ENCODE measurements at places on chromosomes 5 and 9. TPM values are rescaled to one million over a fixed set of nuclear protein-coding genes. Genes with fewer than 3 reads are reported as not detected.
A peak's percentile ranks its signal among the peaks of the same experiment; 100 is the strongest.

The IFNA2 gene
- total RNA-seq = not detected

The IFNB1 gene
- not detected for total RNA-seq

The F2RL2 gene
- total RNA-seq = 0.84 TPM

The ANKRD31 gene
- total RNA-seq = 0.17 TPM

DNA sequence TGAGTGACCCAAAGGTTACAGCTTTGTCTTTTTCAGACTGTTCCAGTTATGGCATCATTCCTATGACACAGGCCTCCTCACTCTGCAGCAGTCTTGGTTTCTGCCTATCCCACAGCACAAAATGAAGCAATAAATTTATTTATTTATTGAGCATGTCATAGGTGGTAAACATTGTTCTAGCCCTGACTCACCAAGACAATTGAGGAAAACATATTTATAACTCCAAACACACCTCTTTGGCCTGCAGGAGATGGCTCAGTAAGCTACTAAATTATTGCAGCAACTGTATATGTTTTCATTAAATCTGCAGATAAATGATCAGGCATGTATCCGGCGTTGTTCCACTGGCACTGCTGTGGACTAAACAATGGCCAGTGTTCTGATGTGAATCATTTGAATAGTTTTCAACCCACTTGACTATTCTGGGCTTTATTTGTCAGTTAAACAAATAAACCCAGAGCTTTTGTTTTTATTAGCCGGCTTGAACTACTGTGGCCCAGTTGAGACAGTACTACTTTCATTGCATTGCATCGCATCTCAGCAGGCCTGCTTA is 83.2 kb downstream of the FOXD1 start:
- no peak overlapping the region for H3K27ac ChIP-seq
- no peaks in the 10 kb centered on the region for H3K4me1 ChIP-seq
- H3K36me3 ChIP-seq = no peaks in the 10 kb centered on the region
- peaks cover 8% of the 10 kb centered on the region for H3K27me3 ChIP-seq

- DNase-seq = no peak
- H3K36me3 ChIP-seq = no peaks in the 10 kb centered on the region
- H3K4me3 ChIP-seq = no peak overlapping the region
Observed at GRCh38 chr9:133874060-133874657, 118.0 kb downstream of the VAV2 start.

GRCh38 chr5:172583931-172584511 is 57.0 kb upstream of the NEURL1B start:
- no peaks in the 10 kb centered on the region for H3K27me3 ChIP-seq
- no peaks in the 10 kb centered on the region for H3K36me3 ChIP-seq
- H3K27ac ChIP-seq = peak overlapping the region; percentile 88
- H3K4me3 ChIP-seq = no peak overlapping the region
- DNase-seq = peak; percentile 80

DNA sequence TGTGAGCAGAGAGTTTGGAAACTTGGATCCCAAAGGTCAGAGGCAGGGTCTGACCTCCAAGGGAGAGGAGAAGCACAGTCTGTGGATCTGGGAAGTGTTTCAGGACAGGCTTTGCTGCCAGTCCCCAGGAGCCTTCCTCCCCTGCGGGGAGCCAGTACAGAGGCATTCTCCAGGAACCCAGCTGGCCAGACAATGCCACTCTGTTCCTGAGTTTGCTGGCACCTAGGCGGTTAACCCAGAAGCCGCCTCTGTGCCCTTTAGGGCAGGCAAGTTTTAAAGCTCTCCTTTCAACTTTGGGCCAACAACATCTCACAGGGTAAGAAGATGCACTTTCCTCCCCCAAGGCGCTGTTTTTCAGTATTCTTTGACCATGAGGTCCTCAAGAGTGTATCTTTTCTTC is 37.0 kb upstream of the FGF1 start:
- no peaks in the 10 kb centered on the region for H3K4me1 ChIP-seq
- no peak for DNase-seq
- no peak overlapping the region for H3K27ac ChIP-seq

GRCh38 chr9:20553558-20554149 is 68.6 kb downstream of the MLLT3 start:
- peaks cover 23% of the 10 kb centered on the region for H3K4me1 ChIP-seq
- no peak overlapping the region for H3K4me3 ChIP-seq
- H3K27ac ChIP-seq = no peak overlapping the region
- H3K36me3 ChIP-seq = no peaks in the 10 kb centered on the region
- no peaks in the 10 kb centered on the region for H3K27me3 ChIP-seq
- no peak for DNase-seq

- no peak overlapping the region for H3K27ac ChIP-seq
- no peaks in the 10 kb centered on the region for H3K27me3 ChIP-seq
- peaks cover 21% of the 10 kb centered on the region for H3K36me3 ChIP-seq
- H3K4me1 ChIP-seq = no peaks in the 10 kb centered on the region
- no peak for DNase-seq
Observed at GRCh38 chr9:32487981-32488380, 38.0 kb downstream of the RIGI start.

DNA sequence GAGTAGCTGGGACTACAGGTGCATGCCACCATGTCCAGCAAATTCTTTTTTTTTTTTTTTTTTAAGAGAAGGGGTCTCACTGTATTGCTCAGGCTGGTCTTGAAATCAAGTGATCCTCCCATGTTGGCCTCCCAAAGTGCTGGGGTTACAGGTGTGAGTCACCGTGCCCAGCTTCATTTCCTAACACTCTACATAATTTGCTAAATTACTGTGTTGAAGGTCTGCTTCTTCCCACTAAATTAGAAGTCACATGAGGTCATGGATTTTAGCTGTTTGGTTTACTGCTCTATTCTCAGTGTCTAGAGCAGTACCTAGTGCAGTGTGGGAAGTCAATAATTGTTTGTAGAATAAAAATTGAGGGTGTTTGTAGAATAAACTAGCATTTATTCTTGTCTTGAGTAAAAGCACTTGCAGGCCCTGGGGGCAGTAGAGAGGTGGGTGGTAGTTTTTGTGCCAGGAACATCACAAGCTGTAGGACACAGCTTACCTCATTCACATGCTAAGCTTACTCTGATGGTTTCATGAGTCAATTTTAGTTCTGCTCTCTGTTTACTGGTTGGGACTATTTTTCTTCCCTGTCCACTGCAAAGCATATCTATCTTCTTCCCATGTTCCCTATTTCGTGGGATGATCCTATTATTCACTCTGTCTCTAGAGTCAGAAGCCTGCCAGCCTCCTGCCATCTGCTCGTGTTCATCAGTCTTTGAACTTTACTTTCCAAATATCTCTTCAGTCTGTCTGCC is 7.0 kb downstream of the TEX48 start:
- H3K4me1 ChIP-seq = no peaks in the 10 kb centered on the region
- no peaks in the 10 kb centered on the region for H3K27me3 ChIP-seq
- H3K36me3 ChIP-seq = no peaks in the 10 kb centered on the region
- no peak for DNase-seq

DNA sequence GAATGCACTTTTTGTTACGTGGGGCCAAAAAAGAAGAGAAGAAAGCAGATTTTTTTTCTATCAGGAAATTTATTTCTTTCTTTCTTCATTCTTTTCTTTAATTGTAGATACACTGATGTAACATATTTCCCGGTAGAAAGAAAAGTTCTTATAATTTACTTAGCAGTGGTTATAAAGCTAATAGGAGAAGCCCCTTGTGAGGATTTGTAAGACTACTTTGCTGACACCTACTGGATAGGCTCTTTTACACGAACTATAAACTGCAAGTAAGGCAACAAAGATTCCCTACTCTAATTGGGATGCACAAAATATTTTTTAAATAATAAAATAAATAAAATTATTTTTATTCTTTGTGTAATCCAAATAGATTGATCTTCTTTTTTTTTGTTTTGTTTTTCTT is 284.4 kb downstream of the DNAH5 start:
- no peaks in the 10 kb centered on the region for H3K27me3 ChIP-seq
- H3K27ac ChIP-seq = no peak overlapping the region
- no peak for DNase-seq

DNA sequence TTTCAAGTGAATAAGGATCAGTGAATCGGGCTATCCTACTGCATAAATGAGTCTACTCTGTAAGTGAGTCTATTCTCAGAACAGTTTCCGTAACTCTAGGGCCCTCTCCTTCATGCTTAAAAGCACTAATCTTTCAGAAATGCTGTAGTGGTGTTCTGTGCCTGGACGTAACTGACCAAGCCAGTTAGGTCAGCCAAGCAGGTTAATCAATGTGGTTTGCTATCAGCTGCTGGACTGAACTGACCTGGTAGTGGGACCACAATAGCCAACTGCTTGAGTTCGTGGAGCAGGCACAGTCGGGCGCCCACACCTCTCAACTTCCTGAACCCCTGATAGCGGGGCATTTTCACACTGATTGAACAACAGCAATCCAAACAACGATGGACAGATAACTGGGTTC is 6.8 kb downstream of the SLC1A3 start:
- H3K27me3 ChIP-seq = no peaks in the 10 kb centered on the region
- H3K4me3 ChIP-seq = no peak overlapping the region
- H3K27ac ChIP-seq = no peak overlapping the region
- DNase-seq = no peak

- no peak for DNase-seq
- peaks cover 9% of the 10 kb centered on the region for H3K36me3 ChIP-seq
- peaks cover 90% of the 10 kb centered on the region for H3K4me1 ChIP-seq
- peak overlapping the region; percentile 82 for H3K27ac ChIP-seq
Observed at GRCh38 chr5:132428484-132429462, 59.3 kb downstream of the SLC22A5 start.

GRCh38 chr9:102178811-102179210 is 440.4 kb upstream of the GRIN3A start:
- no peaks in the 10 kb centered on the region for H3K36me3 ChIP-seq
- no peaks in the 10 kb centered on the region for H3K4me1 ChIP-seq
- DNase-seq = no peak
- no peaks in the 10 kb centered on the region for H3K27me3 ChIP-seq

- H3K4me3 ChIP-seq = no peak overlapping the region
- H3K27ac ChIP-seq = no peak overlapping the region
- no peaks in the 10 kb centered on the region for H3K36me3 ChIP-seq
- H3K27me3 ChIP-seq = no peaks in the 10 kb centered on the region
- no peaks in the 10 kb centered on the region for H3K4me1 ChIP-seq
Observed at GRCh38 chr5:62985749-62986148, 407.1 kb downstream of the LRRC70 start.

Data from heart left ventricle (tissue), 16 donors.